WERI-Rb-1 (cell line): ENCODE measurements at places on chromosomes 3 and 15.

- DNase-seq: no peak
Observed at GRCh38 chr3:125367403-125368230, 7.5 kb downstream of the ZNF148 start.

DNA sequence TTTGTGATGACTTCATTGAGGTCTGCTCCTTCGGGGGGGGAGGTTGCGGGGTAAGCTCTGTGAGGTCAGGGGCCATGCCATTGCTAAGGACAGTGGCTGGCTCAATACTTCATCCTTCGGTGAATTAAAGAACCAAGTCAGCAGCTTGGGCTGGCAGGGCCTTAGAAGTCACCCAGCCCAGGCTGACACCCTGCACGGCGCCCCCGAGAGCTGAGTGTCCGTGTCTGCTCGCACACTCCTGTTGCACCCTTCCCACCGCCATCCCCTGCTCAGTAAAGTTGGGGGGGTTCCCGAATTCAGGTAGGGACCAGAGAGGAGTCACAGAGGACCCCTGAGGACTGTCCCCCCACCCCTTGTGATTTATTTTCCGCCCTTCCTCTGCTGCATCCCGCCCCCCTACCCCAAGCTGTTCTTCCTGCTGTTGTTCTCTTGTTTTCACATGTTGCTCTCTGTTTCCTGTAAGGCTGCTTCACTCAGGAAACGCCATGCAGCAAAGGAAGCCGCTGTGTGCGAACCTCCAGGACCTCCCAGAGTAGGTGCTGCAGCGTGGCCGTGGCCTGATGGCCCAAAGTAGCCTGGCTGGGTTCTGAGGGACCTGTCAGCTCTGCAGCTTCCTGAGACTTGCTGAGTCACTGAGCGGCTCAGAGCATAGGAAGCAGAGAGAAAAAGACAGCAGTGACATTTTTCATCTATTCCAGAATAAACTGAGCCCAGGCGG is 14.4 kb downstream of the EFCC1 start:
- DNase-seq: no peak

DNA sequence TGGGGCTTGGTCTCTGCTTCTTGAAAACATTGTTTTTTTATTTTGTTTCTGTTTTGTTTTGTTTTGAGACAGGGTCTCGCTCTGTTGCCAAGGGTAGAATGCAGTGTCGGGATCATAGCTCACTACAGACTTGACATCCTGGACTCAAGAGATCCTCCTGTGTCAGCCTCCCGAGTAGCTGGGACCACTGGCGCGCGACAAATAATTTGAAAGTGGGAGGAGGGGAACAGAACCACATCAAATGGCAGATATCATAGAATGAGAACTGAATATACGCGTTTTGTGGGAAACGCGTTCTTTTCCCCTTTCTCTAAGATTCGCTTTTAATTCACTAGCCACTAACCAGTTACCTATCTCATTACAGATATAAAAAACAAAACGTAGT is 641 bp upstream of the VPS13C start:
- DNase-seq: no peak

DNA sequence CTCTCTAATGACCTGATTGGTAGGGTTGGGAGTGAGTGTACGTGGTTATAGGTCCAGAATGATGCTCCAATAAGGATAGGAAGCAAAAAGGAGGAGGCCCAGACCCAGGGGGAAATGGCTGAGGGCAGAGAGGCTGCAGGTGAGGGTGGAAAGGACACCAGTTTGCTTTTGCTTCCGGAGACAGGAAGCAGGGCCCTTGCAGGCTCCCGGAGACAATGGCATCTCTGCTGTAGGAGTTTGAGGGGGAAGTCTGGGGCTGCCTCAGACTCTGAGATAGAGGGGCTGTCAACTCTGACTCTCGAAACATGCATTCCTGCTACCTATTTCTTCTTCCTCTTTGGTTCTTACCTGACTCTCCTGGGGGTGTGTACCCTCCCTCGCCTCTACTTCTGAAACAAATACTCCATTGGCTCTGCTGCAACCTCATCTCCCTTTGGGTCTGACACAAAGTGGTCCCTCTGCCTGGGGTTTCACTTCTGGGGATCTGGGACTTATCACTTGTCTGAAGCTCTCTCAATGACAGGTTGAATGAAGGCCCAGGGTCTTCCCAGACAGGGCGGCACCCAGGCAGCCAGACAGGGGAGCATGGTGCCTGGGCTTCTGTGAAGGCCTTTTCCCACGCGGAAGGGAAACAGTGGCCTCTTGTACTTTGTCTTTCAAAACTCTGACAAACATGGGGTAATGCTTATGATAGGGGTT is 61.5 kb downstream of the CHRD start:
- DNase-seq: no peak

- no peak for DNase-seq
Observed at GRCh38 chr15:87746333-87746732, 510.2 kb downstream of the NTRK3 start.

GRCh38 chr3:32238453-32239306 is at the start of gene CMTM8:
Gene CMTM8, plus strand, starts transcription at chr3:32238680. Its CDS starts 293 bp downstream, at chr3:32238973.
- DNase-seq: peak; percentile 71

- DNase-seq: no peak
Observed at GRCh38 chr15:57439128-57440027, 63.1 kb downstream of the CGNL1 start.

GRCh38 chr3:40079847-40080240 is 229.7 kb upstream of the EIF1B start:
- DNase-seq: no peak

DNA sequence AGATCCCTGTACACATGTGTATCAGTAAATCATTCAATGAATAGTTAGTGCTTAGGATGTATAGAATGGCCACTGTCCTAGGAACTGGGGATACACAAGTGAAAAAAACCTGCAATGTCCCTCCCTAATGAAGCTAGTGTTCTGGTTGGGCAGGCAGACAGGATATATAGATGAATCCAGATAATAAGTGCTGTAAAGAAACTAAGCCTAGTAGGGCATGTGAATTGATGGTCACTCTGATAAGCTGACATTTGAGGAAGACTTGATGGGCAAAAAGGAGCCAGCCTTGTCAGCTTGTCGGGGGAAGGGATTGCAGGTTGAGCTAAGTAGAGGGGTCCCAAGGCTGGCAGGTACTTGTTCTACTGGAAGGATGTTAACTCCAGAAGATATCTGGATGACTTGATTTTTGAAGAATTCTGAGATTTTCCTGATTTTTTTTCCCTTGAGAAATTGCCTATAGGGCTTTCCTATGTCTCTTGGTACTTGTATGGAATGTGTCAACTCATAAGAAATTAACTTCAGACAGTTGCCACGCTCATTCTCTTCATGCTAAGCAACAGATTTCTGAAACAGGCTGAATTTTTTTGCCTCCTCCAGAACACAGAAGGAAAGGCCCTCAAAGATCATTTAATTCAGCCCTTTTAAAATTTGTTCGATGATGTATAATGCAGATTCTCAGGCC is 6.3 kb upstream of the KIF23 start:
- DNase-seq: no peak

DNA sequence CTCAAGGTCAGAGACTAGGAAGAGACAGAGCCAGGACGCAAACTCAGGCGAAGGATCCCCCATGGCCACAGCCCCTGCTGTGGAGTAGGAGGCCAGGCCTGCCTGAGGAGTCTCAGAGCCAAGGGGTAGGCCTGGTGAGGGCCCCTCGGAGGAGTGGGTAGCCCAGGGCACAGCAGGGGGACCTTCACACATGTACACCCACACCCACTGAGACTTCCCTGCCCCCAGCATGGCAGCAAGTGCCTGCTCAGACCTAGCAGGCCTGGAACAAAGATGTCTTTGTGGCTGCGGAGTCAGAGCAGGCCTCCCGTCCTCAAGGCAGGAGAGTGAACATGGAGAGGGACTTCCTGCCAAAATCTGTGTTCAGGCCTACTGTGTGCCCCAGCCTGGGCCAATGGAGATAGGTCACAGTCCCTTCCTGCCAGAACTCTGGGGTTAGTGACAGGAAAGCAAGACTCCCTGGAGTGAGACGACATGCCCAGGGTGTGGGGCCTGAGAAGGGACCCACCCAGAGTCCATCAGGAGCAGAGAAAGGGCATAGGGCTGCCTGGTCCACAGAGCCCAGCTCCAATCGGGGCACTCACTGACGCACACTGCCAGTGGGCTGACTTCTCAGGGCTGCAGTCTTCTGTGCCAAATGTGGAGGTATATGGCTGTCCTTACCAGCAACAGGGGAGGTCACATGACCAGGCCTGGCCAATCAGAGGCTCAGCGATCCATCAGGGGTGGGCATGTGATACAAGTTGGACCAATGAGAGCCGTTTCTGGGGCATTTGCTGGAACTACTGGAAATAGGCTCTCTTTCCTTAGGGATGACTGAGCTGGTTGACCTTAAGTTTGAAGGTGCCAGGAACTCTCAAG is 2.3 kb downstream of the GRIP2 start:
- peak; percentile 57 for DNase-seq

GRCh38 chr3:183129243-183129642 is 29.9 kb upstream of the MCCC1 start:
- DNase-seq: no peak

GRCh38 chr3:19934098-19934566 is at the start of gene EFHB:
Gene EFHB, minus strand, starts transcription at chr3:19934217. Its CDS starts 199 bp downstream, at chr3:19934018.
- DNase-seq: peak; percentile 16

DNA sequence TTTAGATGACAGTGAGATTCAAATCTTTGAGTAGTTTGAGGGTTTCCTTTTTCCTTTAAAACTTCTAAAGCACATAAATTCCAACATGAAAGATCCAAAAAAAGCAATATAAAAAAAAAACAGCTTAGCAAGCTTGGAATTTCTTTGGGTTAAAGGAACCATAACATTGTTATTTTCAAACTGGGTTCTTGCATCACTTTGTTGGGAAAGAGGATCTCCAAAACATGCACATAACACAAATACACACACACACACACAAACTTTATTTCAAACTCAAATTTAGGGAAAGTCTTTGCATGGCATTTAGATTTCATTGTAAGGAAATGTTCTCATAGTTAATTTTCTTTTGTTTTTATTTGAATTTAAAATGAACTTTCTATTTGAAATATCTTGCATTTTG is 79.2 kb upstream of the COL8A1 start:
- DNase-seq: no peak

DNA sequence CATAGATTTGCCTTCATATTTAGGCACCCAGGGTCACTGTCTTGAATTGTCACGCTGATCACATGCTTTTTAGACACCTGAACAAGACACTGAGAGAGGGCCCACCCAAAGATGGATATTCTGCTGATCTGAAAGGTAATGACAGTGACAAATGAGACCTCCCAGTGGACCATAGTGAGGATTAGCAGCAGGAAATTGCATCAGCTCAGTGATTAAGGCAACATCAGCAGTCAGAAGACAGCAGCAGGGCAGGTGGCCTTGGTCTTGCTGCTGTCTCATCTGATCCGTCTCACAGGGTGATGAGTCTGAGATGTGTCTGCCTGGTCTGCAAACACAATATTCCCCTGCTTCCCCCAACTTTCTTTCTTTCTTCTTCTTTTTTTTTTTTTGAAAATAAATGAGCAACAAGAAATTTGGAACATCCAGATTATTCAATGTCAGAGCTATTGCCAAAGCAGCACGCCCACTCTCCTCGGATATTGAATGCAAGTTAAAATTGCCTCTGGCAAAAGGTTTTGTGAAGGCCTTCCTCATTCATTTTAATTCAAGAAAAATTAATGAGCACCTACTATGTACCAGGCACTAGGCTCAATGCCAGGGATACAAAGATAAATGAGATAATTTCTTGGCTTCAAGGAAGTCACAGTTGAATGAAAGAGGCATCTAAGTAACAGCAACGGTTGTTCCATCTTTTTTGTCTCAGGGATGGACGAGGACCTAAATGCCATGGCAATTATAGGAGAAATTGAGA is 14.1 kb downstream of the OTOL1 start:
- peak; percentile 47 for DNase-seq

GRCh38 chr3:152574461-152575079 is 260.4 kb upstream of the P2RY1 start:
- peak; percentile 47 for DNase-seq

DNA sequence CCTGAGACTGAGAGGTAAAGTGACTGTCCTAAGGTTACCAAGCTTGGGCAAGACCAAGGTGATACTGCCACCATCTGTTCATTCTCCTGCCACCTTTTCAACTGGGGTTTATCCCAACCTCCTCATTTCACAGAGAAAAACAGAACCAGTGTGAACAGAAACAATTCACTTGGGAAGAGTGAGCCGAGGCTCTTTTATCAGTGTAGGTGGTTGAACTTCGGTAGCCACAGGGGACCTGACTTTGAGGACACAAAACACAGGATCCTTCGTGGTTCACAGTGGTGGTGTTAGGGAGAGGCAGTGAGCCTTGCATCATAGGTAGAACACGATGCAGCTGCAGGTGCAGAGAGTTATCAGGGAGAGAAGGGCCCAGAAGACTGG is 72.8 kb upstream of the ICE2 start:
- DNase-seq: no peak

DNA sequence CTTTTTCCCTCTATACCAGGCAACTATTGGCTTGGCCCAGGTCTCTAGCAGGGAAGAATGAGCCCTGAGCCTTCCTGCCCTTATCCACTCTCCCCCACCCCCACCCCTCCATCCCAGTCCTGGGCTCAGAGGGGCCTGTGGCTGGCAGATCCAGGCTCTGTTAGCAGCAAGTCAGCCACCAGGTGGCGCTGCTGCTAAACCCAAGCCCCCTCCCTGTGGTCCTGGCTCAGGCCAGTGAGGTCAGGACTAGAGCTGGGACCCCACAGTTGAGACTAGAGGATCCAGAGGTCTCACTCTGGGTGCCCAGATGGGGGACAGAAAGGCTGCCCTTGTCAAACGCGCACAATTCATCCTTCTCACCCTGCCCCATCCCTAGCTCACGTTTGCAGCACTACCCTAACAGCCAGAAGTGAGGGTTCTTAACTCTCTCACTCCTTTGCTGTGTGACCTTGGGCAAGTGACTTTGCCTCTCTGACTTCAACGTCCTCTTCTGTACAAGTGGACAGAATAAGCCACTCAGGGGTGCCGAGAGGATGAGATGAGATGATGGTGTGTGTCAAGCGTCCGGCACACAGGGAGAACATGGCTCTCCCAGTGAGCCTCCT is 46.8 kb upstream of the SLC6A1 start:
- DNase-seq: peak; percentile 77

DNA sequence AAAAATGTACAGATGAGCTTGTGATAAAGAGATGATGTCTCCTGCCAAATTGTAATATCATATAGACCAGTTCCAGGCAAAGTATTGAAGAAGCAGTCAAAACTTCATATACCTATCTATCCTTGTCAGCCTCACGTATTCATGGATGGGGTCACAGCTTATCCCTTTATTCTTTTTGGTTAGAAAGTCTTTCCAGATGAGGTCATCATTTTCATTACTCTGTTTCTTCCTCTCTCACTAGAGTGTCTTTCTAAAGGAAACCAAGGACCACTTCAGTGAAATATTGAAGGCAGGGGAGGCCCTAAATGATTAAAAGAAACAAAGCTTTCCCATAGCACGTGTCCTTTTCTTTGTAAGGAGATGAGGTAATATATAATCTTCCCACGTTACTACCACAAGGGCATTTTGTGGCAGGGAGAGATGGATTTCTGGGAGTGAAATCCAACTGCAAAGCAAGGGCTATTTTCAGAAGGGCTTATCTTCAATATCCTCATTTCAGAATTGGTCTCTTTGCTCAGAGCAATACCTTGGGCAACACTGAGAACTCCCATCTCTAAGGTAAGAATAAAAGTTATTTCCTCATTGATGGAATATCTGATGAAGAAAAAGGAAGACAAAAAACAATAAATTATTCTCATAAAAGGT is 260.2 kb downstream of the TIGIT start:
- no peak for DNase-seq
